HFFc6 (cell line): ENCODE measurements at places on chromosomes 7 and 10. TPM values are rescaled to one million over a fixed set of nuclear protein-coding genes. Genes with fewer than 3 reads are reported as not detected.
A peak's percentile ranks its signal among the peaks of the same experiment; 100 is the strongest.

DNA sequence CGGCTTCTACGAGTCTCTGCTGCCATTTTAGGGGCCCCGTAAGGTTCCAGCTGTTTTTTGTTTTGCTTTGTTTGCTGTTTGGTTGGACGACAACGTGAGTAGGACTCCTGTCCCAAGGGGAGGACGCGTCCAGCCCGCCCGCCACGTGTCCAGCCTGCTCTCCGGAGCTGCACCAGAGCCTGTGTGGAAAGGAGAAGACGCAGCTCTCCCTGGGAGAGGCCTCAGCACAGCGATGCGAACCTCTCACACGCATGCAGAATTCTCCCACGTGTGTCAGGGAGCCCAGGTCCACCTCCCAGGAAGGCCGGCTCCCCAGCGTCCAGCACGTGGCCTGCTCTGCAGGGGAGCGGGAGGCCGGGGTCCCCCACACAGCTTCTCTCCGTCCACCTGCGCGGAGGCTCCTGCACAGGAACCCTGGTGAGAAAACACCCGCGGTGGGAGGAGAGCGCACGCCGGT is 36.4 kb upstream of the DNAJB6 start:
- peaks cover 38% of the 10 kb centered on the region for H3K4me1 ChIP-seq
- no peak overlapping the region for H3K4me3 ChIP-seq
- peaks cover 7% of the 10 kb centered on the region for H3K36me3 ChIP-seq
- DNase-seq, result no peak
- H3K27ac ChIP-seq, result no peak overlapping the region

- H3K4me1 ChIP-seq, result peaks cover 35% of the 10 kb centered on the region
- no peak overlapping the region for H3K4me3 ChIP-seq
- no peak overlapping the region; the same call in 1 of the 2 replicates for H3K27ac ChIP-seq
- DNase-seq, result no peak
Measured at GRCh38 chr10:87880336-87880735, 16.9 kb downstream of the PTEN start.

GRCh38 chr10:46546591-46547540 is 9.6 kb downstream of the GPRIN2 start:
- no peak overlapping the region for H3K4me3 ChIP-seq
- no peaks in the 10 kb centered on the region for H3K4me1 ChIP-seq
- H3K27me3 ChIP-seq, result peaks cover 22% of the 10 kb centered on the region
- no peak for DNase-seq
- no peaks in the 10 kb centered on the region for H3K36me3 ChIP-seq

The ZNF33A gene
- total RNA-seq, result 9.8 and 10.7 TPM in 2 replicates

- H3K27ac ChIP-seq, result peak overlapping the region; percentile 15; the same call in 1 of the 2 replicates
- peaks cover 9% of the 10 kb centered on the region for H3K27me3 ChIP-seq
- H3K36me3 ChIP-seq, result no peaks in the 10 kb centered on the region
- DNase-seq, result no peak
Measured at GRCh38 chr10:28945959-28946358, 268.6 kb downstream of the BAMBI start.

The NEUROG3 gene
- not detected in 3 replicates for total RNA-seq

The PTF1A gene
- not detected in 3 replicates for total RNA-seq

The BAIAP2L1 gene
- total RNA-seq, result 13.9 to 15.0 TPM (median 14.9 TPM) in 3 replicates

- H3K4me3 ChIP-seq, result peak overlapping the region; percentile 91
- H3K36me3 ChIP-seq, result peaks cover 30% of the 10 kb centered on the region; the same call in 1 of the 2 replicates
- peaks cover 85% of the 10 kb centered on the region for H3K4me1 ChIP-seq
Measured at GRCh38 chr7:24978843-24979469, 1.0 kb downstream of the OSBPL3 start.

- no peaks in the 10 kb centered on the region for H3K4me1 ChIP-seq
- H3K36me3 ChIP-seq, result peaks cover 9% of the 10 kb centered on the region
- H3K27ac ChIP-seq, result no peak overlapping the region
- H3K4me3 ChIP-seq, result no peak overlapping the region
- no peaks in the 10 kb centered on the region; the same call in 1 of the 2 replicates for H3K27me3 ChIP-seq
Measured at GRCh38 chr10:1366322-1366691, 310.1 kb downstream of the WDR37 start.

The SPDYE9 gene
- not detected in 3 replicates for total RNA-seq

DNA sequence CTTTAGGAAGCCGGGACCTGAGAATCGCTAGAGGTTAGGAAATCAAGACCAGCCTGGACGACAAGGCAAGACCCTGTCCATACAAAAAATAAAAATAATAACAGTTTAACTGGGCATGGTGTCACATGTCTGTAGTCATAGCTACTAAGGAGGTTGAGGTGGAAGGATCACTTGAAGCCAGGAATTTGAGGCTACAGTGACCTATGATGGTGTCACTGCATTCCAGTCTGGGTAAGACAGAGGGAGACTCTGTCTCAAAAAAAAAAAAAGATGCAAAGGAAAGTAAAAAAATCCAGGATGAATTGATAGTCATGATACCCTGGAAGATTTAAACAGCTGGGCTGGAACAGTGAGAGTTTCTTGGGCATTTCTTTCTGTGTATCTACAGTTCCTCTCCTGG is 463.2 kb downstream of the GALNT17 start:
- H3K4me3 ChIP-seq, result no peak overlapping the region
- no peaks in the 10 kb centered on the region for H3K27me3 ChIP-seq
- no peaks in the 10 kb centered on the region for H3K4me1 ChIP-seq
- H3K36me3 ChIP-seq, result peaks cover 4% of the 10 kb centered on the region; the same call in 1 of the 2 replicates
- no peak for DNase-seq

The TAS2R4 gene
- total RNA-seq, result 0.10 TPM in 1 of 2 replicates, not detected in the other

The CALHM3 gene
- 0.13 TPM in 1 of 3 replicates, not detected in the others for total RNA-seq

DNA sequence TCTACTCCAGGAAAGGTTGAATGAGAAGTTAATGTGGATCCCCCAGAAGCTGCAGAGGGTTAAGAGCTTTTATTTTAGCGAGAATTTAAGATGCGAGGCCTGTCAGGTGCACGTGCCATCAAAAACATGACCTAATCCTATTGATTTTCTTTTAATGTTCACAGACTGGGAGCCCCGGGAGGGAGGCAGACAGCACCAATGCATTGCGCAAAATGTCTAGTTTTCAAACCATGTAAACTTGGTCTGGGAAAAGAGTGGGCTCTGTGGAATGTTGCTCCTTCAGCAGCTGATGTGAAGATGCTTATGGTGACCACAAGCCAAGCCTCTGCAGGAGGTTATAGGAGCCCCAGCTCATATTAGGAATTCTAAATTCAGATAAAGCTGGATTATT is 172.0 kb upstream of the ITGB1 start:
- H3K4me3 ChIP-seq, result peak overlapping the region; percentile 70
- DNase-seq, result peak; percentile 6
- H3K27me3 ChIP-seq, result no peaks in the 10 kb centered on the region; the same call in 1 of the 2 replicates
- peak overlapping the region; percentile 88 for H3K27ac ChIP-seq

DNA sequence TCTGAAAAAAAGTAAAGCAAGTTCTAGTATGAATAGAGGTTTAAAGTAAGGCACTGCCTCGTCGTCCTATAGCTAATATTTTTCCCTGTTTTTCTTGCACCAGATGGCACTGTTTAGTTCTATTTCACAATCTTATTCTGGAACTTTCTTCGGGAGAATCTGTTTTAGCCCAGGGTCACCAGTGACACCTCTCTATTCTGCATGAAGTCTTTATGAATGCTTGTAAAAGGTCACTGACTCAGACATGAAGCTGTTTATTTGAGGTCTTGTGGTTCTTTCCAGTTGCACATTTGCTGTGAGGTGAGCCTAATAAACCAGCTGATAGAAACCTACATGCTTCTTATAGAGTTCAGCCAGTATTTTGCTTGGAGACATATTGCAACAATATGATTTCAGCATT is 444.3 kb downstream of the AUTS2 start:
- H3K36me3 ChIP-seq, result no peaks in the 10 kb centered on the region
- no peaks in the 10 kb centered on the region for H3K27me3 ChIP-seq
- no peak overlapping the region for H3K27ac ChIP-seq
- H3K4me3 ChIP-seq, result no peak overlapping the region

The LYZL1 gene
- total RNA-seq, result not detected in 3 replicates

- H3K27ac ChIP-seq, result peak within 1 kb of the TSS; percentile 79
- no peaks in the 10 kb centered on the region for H3K36me3 ChIP-seq
- peak; percentile 95 for DNase-seq
- H3K4me3 ChIP-seq, result peak within 1 kb of the TSS; percentile 91
- peaks cover 26% of the 10 kb centered on the region for H3K4me1 ChIP-seq
Measured at GRCh38 chr10:132065491-132066105, at the start of gene JAKMIP3. Gene JAKMIP3, plus strand, starts transcription at chr10:132065946. Its CDS starts 38,863 bp downstream, at chr10:132104809.

- no peak overlapping the region for H3K27ac ChIP-seq
- no peak for DNase-seq
- H3K27me3 ChIP-seq, result no peaks in the 10 kb centered on the region; the same call in 1 of the 2 replicates
- no peak overlapping the region for H3K4me3 ChIP-seq
- H3K4me1 ChIP-seq, result peaks cover 11% of the 10 kb centered on the region
- no peaks in the 10 kb centered on the region for H3K36me3 ChIP-seq
Measured at GRCh38 chr10:88115407-88115806, 252.0 kb downstream of the PTEN start.

- peaks cover 22% of the 10 kb centered on the region for H3K4me1 ChIP-seq
- H3K36me3 ChIP-seq, result no peaks in the 10 kb centered on the region
- DNase-seq, result no peak
- H3K27me3 ChIP-seq, result peaks cover 46% of the 10 kb centered on the region
- no peak overlapping the region for H3K27ac ChIP-seq
Measured at GRCh38 chr7:128104108-128104742, 73.0 kb upstream of the LRRC4 start.

- no peak overlapping the region for H3K4me3 ChIP-seq
- no peaks in the 10 kb centered on the region for H3K36me3 ChIP-seq
- no peaks in the 10 kb centered on the region for H3K27me3 ChIP-seq
- no peak overlapping the region for H3K27ac ChIP-seq
- no peak for DNase-seq
Measured at GRCh38 chr7:129626896-129627295, 15.4 kb downstream of the NRF1 start.

GRCh38 chr10:102473445-102474331 is 22.3 kb upstream of the C10orf95 start:
- 0 out of 2 replicates have a peak, but pooled peaks cover under 1% of the 10 kb centered on the region for H3K36me3 ChIP-seq
- H3K27me3 ChIP-seq, result no peaks in the 10 kb centered on the region; the same call in none of the 2 replicates
- no peak overlapping the region for H3K4me3 ChIP-seq
- DNase-seq, result no peak
